Bronchial smooth muscle cell (primary cell): ENCODE measurements at places on chromosomes 7 and 10. TPM values are rescaled to one million over a fixed set of nuclear protein-coding genes. Genes with fewer than 3 reads are reported as not detected.

The STYXL1 gene
- total RNA-seq = 36.6 and 41.8 TPM in 2 replicates

The LIPM gene
- total RNA-seq = not detected in 2 replicates

The ZSCAN21 gene
- total RNA-seq = 8.8 and 10.2 TPM in 2 replicates

The AMPH gene
- 1.6 and 3.0 TPM in 2 replicates for total RNA-seq

The LMOD2 gene
- total RNA-seq = not detected in 2 replicates

The MUC3A gene
- total RNA-seq = under 0.01 TPM in 1 of 2 replicates, not detected in the other

The PAPSS2 gene
- total RNA-seq = 82.8 and 191 TPM in 2 replicates

The IFIT1B gene
- under 0.01 TPM in 1 of 2 replicates, not detected in the other for total RNA-seq

The ZNF485 gene
- total RNA-seq = 1.9 and 2.4 TPM in 2 replicates

The ZNF680 gene
- 2.7 and 7.3 TPM in 2 replicates for total RNA-seq
